ENCODE measurements at places on chromosomes 12 and 14.

- peak; percentile 90 for DNase-seq
These were observed 55.9 kb downstream of the TSPAN11 start for GRCh38 chr12:30982413-30982812.

GRCh38 chr14:22651586-22651985 lies 7.4 kb upstream of the OR6J1 start:
- no peak for DNase-seq

- no peak for DNase-seq
These were observed 75.6 kb downstream of the MED13L start for GRCh38 chr12:116201908-116202307.

DNA sequence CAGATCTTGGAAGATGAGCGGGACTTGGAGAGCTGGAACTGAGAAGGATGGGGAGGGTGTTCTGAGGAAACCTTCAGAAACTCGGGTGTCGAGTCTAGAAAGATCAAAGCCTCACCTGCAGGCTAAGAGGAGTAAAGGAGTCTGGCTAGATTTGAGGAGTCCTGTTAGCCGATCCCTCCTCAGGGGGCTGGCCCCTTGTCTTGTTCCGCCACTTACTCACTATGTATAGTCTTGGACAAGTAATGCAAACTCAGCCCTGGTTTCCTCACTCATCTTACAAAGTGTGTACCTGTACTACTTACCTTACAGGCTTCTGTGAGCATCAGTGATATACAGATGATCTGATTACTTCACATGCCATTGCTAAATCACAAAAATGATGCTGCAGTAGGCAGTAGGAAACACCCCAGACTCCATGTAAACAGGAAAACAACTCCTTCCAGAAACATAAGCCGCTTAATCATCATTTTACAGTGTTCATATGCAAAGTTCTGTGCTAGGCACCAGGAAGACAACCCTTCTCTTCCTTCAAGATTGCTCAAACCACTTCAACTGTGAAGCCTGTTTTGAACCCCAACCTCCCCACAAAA lies 2.0 kb upstream of the SPTLC2 start:
- DNase-seq = no peak

DNA sequence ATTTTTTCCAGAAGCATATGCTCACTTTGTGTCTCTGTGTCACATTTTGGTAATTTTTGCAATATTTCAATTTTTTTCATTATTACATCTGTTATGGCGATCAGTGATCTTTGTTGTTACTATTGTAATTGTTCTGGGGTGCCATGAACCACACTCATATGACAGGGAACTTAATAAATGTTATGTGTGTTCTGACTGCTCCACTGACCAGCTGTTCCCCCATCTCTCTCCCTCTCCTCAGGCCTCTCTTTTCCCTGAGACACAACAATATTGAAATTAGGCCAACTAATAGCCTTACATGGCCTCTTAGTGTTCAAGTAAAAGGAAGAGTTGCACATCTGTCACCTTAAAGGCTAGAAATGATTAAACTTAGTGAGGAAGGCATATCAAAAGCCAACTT lies 46.0 kb downstream of the SCN8A start:
- no peak for DNase-seq

GRCh38 chr12:92634730-92635129 lies 68.1 kb upstream of the PLEKHG7 start:
- DNase-seq = no peak

DNA sequence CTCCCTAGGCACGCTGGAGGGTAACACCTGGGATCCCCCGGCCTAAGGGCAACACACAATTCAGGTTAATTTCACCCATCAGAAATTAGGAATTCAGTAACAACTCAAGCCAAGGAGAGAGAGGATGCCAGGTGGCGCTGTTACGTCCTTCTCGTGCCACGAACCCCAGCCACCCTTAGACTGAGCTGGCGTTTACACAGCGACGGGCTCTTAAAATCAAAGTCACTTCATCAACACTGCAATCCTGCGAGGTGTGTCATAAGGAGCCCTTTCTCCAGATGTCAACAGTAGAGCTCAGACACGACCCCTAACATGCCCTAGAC lies 110.6 kb upstream of the TMEM132D start:
- DNase-seq = peak; percentile 67

DNA sequence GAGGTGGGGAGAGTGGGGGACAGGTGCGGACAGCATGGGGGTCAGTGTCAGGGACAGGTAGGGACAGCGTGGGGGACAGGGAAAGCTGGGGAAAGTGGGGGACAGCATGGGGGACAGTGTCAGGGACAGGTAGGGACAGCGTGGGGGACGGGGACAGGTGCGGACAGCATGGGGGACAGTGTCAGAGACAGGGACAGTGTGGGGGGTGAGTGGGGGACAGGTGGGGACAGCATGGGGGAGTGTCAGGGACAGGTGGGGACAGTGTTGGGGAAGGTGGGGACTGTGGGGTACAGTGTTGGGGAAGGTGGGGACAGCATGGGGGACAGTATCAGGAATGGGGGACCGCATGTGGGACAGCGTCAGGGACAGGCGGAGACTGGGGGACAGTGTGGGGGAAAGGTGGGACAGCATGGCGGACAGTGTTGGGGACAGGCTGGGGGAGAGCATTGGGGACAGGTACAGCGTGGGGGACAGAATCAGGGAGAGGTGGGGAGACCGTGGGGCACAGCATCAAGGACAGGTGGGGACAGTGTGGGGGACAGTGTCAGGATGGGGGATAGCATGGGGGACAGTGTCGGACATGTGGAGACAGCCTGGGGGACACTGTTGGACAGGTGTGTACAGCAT lies 96.1 kb downstream of the TMEM121 start:
- no peak for DNase-seq

GRCh38 chr12:46560089-46560488 lies 187.5 kb upstream of the SLC38A2 start:
- DNase-seq = no peak

DNA sequence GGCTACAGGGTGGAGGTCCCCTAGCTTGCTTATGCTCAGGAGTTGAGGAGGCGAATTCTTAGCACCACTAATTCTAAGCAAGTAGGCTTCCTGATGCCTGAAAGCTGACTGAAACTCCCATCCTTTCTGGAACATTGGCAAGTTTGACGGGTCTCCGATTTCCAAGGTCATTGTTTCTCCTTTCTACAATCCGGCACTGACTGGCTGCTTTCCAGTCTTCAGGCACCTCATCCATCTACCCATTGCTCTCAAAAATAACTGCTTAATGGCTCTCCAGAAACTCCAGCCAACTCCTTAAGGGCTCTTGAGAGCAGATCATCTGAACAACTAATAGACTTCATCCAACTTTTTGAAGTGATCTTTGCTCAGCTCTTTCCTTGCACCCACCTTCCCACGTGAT lies 13.3 kb downstream of the REM2 start:
- no peak for DNase-seq

DNA sequence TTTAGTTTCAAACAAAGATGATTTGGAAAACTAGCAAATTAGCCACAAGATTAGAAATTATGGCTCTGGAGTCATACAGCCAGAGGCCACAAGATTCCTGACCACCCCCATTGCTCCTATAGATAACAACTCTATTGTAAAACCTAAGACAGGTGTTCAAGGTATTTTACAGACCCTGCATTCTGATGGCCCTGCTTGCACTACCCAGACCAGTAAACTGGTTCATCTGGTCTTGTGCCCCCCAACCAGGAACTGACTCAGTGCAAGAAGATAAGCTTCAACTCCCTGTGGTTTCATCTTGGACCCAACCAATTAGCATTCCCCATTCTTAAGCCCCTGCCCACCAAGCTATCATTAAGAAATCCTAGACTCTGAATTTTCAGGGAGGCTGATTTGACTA lies 125.0 kb downstream of the CCDC60 start:
- no peak for DNase-seq

GRCh38 chr12:77334806-77335205 lies 269.4 kb upstream of the E2F7 start:
- no peak for DNase-seq

- DNase-seq = no peak
These were observed 140.0 kb downstream of the DAD1 start for GRCh38 chr14:22448905-22449599.

DNA sequence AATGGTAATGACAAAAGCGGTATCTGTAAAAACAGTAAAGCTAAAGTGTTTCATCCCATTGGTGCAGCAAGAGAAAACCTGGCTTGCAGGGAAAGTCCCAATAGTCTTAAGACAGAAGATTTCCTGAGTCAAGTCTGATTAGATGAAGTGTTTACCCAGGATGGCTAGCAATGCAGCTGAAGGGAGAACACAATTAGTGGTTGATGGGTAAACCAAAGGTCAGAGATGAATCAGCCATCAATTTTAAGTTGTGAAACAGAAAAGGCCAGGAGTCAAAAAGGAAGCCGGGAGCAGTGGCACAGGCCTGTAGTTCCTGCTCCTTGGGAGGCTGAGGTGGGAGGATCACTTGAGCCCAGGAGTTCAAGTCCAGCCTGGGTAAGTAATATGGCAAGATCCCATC lies 52.6 kb downstream of the SEC23A start:
- no peak for DNase-seq

DNA sequence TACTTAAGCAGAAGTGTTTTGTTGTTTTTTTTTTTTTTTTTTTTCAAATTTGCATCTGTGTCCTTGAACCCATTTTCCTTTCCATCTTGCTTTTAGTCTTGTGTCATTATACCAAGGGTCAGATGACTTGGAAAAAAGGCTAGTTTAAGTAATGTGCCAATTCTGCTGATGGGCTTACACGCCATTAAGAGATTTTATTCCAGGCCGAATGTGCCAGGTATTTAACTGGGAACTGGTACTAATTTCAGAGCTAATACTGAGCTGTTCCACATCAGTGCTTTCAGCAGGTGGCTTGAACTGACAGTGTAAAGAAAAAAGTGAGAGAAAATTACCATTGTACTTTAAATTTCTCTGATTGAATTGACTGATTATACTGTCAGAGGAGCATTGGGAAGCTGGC lies 224.9 kb downstream of the NPAS3 start:
- DNase-seq = no peak

DNA sequence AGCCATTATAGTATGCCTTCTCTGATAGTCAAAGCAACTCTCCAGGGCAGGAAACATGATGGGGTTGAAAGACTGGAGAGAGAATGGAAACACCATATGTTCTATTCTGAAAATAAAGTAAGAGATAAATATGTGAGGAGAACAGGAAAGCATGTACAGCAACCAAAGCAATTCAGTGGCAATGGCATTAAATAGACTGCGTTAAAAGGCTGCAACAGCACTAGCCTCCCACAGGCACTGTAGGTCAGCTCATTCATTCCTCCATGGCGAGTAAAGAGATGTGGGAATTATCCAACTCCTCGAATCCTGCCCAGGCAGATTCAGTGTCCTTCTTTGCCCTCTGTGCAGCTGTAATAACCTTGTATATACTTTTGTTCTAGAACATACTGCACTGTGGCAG lies 43.8 kb downstream of the ANO6 start:
- no peak for DNase-seq

DNA sequence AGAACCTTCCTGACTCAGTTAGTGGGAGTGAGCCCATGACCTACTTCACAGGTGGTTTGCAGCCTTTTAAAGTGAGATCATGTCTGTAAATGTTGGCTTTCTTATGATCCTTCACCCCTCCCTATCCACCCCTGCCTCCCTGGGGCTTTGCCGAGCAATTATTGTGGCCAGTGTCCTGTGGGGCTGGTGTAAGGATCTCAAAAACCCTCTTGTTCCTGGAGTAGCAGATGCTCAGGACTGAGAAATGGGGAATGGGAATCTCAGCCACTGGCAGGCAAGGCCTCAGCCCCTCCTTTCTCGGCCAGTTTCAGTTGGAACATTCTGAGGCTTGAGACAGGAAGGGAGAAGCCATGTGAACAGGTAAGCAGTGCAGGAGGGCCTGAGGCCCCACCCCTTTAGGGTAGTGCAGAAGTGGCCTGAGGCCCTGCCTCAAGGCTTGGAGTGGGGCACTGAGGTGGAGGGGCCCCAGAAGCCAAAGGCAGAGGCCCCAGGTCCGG lies 53.8 kb downstream of the PLEKHG3 start:
- no peak for DNase-seq

- no peak for DNase-seq
These were observed 26.8 kb downstream of the AMN start for GRCh38 chr14:102949062-102949800.

DNA sequence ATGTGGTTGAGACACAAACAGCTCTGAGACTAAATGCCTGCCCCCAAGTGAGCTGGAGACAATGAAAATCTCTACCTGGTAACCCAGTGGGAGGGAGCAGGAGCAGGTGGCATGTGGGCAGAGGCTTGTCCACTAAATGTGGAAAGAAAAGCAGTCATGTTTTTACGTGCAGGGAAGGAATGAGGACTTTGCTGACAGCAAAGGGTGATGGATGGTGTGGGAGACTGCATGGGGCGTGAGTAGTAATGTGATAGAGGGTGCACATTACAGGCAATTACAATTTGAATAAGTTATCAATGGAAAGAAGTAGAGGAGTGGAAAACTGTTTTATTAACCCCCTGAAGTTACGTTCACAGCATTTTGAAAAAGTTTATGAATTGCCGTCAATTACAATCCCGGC lies 176.6 kb downstream of the NRXN3 start:
- DNase-seq = no peak

DNA sequence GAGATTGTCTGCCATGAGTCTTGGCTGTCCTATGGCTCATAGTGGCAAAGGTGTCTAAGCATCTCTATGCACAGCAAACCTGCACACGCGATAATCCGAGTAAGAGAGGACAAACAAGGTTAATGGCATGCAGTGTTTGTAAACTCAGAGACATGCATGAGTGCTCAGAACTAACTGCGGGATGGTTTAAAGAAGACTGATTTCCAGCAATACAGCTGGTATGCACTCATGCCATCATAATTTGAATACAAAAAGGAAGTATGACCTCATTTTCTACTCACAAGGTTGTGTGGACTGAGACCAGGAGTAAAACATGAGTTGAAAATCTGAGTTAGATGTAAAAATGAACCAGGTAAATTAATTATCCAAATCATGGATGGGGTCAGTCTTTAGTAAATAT lies 16.6 kb upstream of the TCP11L2 start:
- DNase-seq = peak; percentile 15

DNA sequence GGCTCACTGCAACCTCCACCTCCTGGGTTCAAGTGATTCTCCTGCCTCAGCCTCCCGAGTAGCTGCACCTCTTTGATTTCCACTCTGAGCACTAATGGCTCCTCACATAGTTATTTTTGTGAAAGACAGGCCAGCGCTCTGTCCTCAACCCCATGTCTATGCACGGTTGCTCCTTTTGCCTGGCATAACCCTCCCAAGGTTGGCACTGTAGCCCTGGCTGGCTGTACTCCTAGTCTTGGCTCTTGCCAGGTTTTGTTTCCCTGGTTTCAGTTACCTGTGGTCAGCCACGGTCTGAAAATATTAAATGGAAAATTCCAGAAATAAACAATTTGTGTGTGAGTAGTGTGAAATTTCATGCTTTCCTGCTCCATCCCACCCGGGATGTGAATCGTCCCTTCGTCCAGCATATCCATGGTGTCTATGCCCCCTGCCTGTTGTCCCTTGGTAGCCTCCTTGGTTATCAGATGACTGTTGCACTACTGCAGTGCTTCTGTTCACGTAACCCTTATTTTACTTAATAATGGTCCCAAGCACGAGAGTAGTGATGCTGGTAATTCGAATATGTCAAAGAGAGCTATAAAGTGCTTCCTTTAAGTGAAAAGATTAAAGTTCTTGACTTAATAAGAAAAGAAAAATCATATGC lies 12.3 kb upstream of the DCD start:
- DNase-seq = no peak

GRCh38 chr14:76330411-76331327 lies 45.3 kb upstream of the ESRRB start:
- DNase-seq = no peak

- DNase-seq = no peak
These were observed 54.0 kb downstream of the SLC38A1 start for GRCh38 chr12:46214668-46215436.

- DNase-seq = no peak
These were observed 43.5 kb upstream of the PTPRQ start for GRCh38 chr12:80400571-80400991.

GRCh38 chr12:66688846-66689439 lies 10.1 kb upstream of the GRIP1 start:
- DNase-seq = peak; percentile 83

Measured in NCI-H526 (cell line).